ENCODE measurements at places on chromosomes 3 and 15. TPM values are rescaled to one million over a fixed set of nuclear protein-coding genes. Genes with fewer than 3 reads are reported as not detected.

CSPG5 gene
- total RNA-seq, result 0.45 TPM

GASK1A gene
- total RNA-seq, result not detected

SH3GL3 gene
- not detected for total RNA-seq

GNB4 gene
- 14.4 TPM for total RNA-seq

ACY1 gene
- 44.5 TPM for total RNA-seq

OXTR gene
- 5.1 TPM for total RNA-seq

EPHA6 gene
- total RNA-seq, result not detected

PLS1 gene
- 1.1 TPM for total RNA-seq

KLHL18 gene
- total RNA-seq, result 53.1 TPM

CD276 gene
- total RNA-seq, result 77.8 TPM

FILIP1L gene
- 10.8 TPM for total RNA-seq

ACKR4 gene
- not detected for total RNA-seq

REC114 gene
- total RNA-seq, result not detected

PRSS50 gene
- total RNA-seq, result 0.68 TPM

PDZRN3 gene
- total RNA-seq, result 70.8 TPM

CHD2 gene
- total RNA-seq, result 47.7 TPM

IL17RE gene
- 0.68 TPM for total RNA-seq

CMTM6 gene
- total RNA-seq, result 44.7 TPM

SEC11A gene
- 178 TPM for total RNA-seq
